Karpas-422 (cell line): ENCODE measurements at places on chromosomes 2 and 18. TPM values are rescaled to one million over a fixed set of nuclear protein-coding genes. Genes with fewer than 3 reads are reported as not detected.
A peak's percentile ranks its signal among the peaks of the same experiment; 100 is the strongest.

- DNase-seq, result no peak
- H3K4me1 ChIP-seq, result peaks cover 38% of the 10 kb centered on the region
- peak overlapping the region; percentile 82 for H3K4me3 ChIP-seq
- no peaks in the 10 kb centered on the region for H3K27me3 ChIP-seq
These were observed 852 bp downstream of the POLI start for GRCh38 chr18:54269893-54270844.

DNA sequence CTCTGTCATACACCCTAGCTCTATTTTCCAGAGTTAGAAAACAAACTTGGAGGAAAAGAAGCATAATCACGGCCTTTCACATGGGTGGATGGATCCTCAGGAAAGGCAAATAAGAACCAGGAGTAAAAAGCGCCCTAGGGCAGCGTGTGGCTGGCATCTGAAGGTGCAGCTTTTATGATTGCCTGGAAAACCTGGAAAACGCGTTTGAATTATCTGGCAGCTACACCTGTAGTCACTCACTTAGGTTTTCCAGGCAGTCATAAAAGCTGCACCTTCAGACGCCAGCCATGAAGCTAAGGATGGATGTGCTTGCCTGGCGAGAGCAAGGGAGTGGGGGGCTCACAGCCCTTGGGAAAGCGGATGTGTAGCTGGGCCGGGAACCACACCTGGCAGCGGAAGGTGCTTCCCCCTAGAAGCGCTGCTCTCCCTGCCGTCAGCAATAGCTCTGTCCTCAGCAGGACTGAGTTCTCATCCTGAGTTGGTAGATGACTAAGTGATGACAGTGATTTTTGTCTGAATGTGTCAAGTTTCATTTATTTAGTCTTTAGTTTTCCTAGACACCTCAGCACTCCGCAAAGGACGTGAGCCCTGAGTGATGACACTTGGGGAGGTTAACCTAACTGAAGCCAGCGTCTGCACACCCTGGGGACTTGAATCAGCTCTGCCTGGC, 82.0 kb downstream of the DCDC2C start:
- no peak for DNase-seq
- H3K4me3 ChIP-seq, result no peak overlapping the region
- no peaks in the 10 kb centered on the region for H3K4me1 ChIP-seq
- no peak overlapping the region for H3K27ac ChIP-seq
- no peaks in the 10 kb centered on the region for H3K36me3 ChIP-seq
- no peaks in the 10 kb centered on the region for H3K27me3 ChIP-seq

GRCh38 chr2:46974174-46974573, 58.6 kb upstream of the MCFD2 start:
- no peak overlapping the region for H3K4me3 ChIP-seq
- no peak for DNase-seq
- H3K27me3 ChIP-seq, result no peaks in the 10 kb centered on the region
- 0 out of 2 replicates have a peak overlapping the region, but pooled peaks have one; percentile 10 for H3K27ac ChIP-seq
- H3K4me1 ChIP-seq, result peaks cover 51% of the 10 kb centered on the region
- H3K36me3 ChIP-seq, result peaks cover 9% of the 10 kb centered on the region; the same call in 1 of the 2 replicates

DNA sequence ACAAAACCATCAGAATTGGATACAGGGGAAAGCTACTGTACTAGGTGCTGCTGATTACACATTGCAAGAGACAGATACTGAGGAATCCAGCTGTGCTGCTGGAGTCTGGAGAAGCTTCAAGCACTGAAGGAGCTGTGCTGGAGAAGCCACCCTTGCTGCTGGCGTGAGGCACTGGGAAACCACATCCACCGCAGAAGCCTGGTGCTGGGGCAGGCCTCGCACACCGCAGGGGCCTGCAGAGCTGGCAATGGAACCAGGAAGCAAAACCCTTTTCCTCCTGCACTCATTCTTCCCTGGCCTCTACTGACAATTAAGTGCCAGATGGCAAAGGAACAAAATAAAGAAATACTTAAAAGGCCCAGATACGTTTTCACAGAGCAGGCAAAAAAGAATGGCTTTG, 94.4 kb upstream of the MSH6 start:
- no peak for DNase-seq
- peak overlapping the region; percentile 92 for H3K27ac ChIP-seq
- H3K4me3 ChIP-seq, result no peak overlapping the region

DNA sequence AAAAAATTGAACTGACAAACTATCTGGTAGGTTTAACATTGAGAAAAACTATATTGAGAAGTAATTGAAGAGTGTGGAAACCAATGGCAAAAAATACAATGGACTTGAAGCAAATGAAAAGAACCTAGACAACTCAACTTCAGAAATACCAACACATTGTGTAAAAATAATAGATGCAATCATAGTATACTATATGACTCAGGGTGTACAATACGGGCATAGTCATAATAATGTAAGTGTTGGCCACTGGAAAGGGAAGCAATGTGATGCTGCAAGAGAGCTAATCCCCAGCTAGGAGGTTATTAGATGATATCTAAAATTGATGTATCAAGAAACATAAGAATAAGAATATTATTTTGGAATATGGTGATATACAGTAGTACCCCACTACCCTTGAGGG, 45.3 kb downstream of the SMAD7 start:
- DNase-seq, result no peak
- H3K4me3 ChIP-seq, result no peak overlapping the region
- no peaks in the 10 kb centered on the region for H3K4me1 ChIP-seq
- no peak overlapping the region for H3K27ac ChIP-seq

- H3K4me1 ChIP-seq, result no peaks in the 10 kb centered on the region
- H3K27me3 ChIP-seq, result no peaks in the 10 kb centered on the region
- DNase-seq, result no peak
- no peak overlapping the region for H3K27ac ChIP-seq
These were observed 1.3 kb downstream of the RTP5 start for GRCh38 chr2:241870611-241871537.

DNA sequence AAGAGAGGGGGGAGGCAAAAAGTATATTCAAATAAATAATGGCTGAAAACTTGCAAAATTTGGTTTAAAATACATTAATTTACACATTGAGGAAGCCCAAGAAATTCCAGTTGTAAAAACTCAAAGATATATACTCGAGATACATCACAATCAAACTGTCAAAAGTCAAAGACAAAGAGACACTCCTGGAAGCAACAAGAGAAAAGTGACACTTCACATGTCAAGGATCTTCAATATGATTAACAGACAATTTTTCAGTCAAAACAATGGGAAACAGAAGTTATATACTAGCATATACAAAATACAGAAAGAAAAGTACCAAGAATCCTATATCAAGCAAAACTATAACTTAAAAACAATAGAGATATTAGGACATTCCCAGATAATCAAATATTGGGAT, 170.2 kb downstream of the CCDC178 start:
- no peak for DNase-seq
- no peak overlapping the region for H3K27ac ChIP-seq
- no peak overlapping the region for H3K4me3 ChIP-seq
- H3K4me1 ChIP-seq, result no peaks in the 10 kb centered on the region

DNA sequence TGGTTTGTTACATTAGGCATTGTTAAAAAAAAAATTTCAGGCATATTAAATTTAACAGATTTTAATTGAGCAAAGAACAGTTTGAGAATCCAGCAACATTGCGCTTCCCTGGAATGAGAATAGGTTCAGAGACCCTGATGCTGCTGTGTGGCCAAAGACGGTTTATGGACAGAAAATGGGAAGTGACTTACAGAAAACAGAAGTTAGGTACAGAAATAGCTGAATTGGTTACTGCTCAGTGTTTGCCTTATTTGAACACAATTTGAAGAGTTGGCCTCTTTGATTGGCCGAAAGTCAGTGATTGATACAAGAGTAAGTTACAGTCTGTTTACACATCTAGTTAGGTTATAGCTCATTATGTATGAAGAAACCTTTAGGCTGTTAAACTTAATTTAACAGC, 6.0 kb upstream of the NEDD4L start:
- no peaks in the 10 kb centered on the region for H3K36me3 ChIP-seq
- peak overlapping the region; percentile 23 for H3K4me3 ChIP-seq
- peak overlapping the region; percentile 18; the same call in 1 of the 2 replicates for H3K27ac ChIP-seq
- peak; percentile 82 for DNase-seq
- H3K4me1 ChIP-seq, result peaks cover 34% of the 10 kb centered on the region

DNA sequence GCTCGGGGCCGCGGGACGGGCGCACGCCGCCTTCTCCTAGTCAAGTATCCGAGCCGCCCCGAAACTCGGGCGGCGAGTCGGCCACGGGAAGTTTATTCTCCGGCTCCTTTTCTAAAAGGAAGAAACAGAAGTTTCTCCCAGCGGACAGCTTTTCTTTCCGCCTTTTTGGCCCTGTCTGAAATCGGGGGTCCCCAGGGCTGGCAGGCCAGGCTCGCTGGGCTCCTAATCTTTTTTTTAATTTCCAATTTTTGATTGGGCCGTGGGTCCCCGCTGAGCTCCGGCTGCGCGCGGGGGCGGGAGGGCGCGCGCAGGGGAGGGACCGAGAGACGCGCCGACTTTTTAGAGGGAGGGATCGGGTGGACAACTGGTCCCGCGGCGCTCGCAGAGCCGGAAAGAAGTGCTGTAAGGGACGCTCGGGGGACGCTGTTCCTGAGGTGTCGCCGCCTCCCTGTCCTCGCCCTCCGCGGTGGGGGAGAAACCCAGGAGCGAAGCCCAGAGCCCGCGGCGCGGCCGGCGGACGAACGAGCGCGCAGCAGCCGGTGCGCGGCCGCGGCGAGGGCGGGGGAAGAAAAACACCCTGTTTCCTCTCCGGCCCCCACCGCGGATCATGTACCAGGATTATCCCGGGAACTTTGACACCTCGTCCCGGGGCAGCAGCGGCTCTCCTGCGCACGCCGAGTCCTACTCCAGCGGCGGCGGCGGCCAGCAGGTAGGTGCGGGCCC, 617 bp downstream of the FOSL2 start:
- H3K4me3 ChIP-seq, result peak overlapping the region; percentile 71
- H3K4me1 ChIP-seq, result peaks cover 28% of the 10 kb centered on the region
- no peak overlapping the region for H3K27ac ChIP-seq
- no peaks in the 10 kb centered on the region; the same call in 1 of the 2 replicates for H3K27me3 ChIP-seq

- DNase-seq, result no peak
- no peaks in the 10 kb centered on the region; the same call in 1 of the 2 replicates for H3K27me3 ChIP-seq
- no peaks in the 10 kb centered on the region for H3K36me3 ChIP-seq
- H3K27ac ChIP-seq, result no peak overlapping the region
These were observed 308.6 kb downstream of the RNF144A start for GRCh38 chr2:7225848-7226247.

Gene SPP2
- total RNA-seq, result not detected in 2 replicates

Gene LONRF2
- total RNA-seq, result not detected in 2 replicates

Gene CYTIP
- 72.2 and 97.7 TPM in 2 replicates for total RNA-seq
